ENCODE measurements at places on chromosomes 3 and 15. TPM values are rescaled to one million over a fixed set of nuclear protein-coding genes. Genes with fewer than 3 reads are reported as not detected.

DNA sequence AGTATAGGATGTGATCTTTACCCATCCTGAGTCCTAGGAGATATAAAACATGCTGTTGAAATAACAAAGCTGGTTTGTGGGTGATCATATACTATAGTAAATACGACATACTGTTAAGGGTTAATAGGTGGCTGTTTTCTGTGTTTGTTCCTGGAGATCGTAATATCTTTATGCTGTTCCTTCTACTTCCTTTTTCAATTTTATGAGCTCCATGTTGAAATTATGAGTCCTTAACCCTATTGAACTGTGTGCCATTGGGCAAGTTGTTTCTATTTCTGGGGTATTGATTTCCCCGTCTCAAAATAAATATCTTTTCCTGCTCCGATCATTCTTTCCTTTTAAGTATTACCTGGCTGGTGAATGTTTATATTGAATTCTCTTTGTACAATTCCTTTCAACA, 115.1 kb downstream of the LPP start:
- no peak for DNase-seq

CACNA1D gene
- polyA plus RNA-seq, result 58.2 TPM

GRCh38 chr3:149245738-149246451, 24.3 kb upstream of the CP start:
- peak; percentile 73 for DNase-seq

DNA sequence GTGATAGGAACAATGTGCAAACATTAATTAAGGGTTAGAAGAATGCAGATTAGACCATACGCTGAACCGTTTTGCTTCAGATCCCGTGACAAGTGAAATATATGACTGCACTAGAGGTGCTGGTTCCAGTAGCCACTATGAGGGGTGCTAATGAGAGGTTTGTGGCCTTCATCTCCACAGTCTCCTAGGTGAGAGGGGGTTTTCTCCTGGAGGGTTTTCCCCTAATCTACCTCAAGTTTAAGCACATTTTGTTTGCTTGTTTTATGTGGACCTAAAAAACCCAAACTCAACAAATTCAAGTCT, 13.7 kb upstream of the SHF start:
- no peak for DNase-seq

GRCh38 chr15:64247906-64248541, 85.2 kb upstream of the PPIB start:
- DNase-seq, result peak; percentile 74

- no peak for DNase-seq
These were observed 5.5 kb upstream of the BMF start for GRCh38 chr15:40114218-40114617.

P2RY14 gene
- polyA plus RNA-seq, result 2.8 TPM

DNA sequence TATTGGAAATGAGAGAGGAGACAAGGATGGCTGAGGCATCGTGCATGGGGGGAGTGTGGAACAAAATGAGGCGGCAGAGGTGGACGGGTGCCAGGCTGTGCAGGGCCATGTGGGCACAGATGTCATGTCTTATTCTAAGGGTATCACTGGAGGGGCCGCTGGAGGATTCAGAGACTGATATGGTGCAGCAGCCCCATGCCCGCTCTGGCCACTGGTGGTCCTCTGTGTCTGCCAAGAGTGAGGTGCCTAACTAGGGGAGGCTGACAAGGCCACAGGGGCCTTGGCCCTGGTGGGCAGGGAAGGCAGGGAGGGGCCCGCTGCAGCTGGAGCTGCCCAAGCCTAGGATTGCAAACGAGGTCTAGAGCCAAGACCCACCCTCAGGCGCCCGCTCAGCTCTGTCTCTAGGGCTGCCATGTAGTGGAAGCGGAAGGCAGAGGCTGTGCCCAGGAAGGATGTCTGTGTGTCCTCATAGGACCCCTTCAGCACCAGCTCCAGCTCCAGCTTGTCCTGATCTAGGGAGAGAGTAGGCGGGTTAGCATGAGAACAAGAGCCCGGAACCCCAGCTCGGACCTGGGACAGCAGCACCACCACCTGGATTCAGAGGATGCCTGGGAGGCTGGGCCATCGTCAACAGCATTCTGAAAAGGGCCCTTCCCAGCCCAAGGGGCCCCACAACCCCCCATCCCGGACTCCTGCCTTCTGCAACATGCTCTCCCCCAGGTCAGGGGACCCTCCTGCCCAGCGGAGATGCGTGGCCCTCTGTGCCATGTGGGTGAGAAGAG, 11.3 kb downstream of the PLA2G4D start:
- no peak for DNase-seq

GRCh38 chr3:94716326-94717018, 653.6 kb downstream of the NSUN3 start:
- DNase-seq, result peak; percentile 1

DAPK2 gene
- polyA plus RNA-seq, result 7.4 TPM

STX19 gene
- 0.34 TPM for polyA plus RNA-seq

DNA sequence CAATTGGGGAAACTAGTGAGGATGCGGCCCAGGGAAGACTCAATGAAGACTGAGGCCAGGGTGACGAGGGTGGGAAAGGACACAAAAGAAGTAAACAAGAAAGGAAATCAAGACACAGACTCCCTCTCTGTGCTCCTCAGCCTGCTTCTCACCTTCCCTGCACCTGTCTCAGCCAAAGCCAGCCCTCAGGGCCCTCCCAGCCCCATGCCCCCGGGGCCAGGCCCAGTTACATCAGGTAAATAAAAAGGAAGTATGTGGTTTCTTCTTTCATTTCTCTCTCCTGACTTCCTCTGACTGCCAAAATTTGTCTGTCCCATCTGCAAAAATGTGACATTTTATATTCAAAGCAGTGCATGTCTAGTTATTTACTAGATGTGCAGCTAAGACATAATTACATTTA, 328.0 kb downstream of the UACA start:
- DNase-seq, result no peak

UCN2 gene
- 0.87 TPM for polyA plus RNA-seq

DET1 gene
- polyA plus RNA-seq, result 12.1 TPM

DNA sequence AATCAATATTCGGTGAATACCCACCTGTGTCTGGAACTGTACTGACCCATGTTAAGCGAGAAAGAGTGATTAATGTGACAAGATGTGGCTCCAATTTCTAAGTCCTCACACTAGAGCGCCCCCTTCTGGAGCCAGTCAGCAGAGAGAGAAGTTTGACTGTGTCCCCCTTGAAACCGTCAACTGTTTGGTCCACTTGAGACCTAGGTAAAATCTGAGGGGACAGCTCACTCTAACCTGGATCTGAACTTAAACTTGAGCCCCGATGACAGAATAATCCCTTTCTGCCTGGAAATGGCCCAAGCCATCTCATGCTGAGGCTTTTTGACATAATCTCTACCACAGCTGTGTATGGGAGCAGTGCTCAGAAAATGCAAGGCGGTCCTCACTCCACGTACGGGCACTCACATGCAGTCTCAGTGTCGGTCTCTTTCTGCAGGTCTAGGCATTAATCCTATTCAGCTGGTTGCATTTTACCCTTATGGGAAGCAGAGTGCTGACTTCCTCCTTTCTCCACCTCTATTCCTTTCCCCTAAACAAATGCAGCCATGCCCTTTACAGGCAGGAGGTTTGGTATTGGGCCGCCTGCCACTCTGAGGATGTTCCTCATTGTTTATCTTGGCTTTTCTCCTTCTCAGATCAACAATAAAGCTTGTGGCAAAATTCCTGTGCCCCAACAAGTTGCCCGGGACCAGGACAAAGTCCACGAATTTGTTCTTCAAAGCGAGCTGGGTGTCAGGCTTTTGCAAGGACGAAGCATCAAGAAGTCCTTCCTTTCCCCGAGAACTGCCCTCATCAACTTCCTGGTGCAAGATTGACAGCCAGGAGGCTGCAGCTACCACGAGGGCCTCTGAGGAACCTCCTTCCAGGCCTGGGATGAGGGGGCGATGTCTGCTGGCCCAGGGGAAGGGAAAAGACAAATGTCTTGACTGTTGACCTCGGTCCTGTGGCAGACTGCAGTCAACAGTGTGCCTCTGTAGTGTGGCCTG, 47.5 kb upstream of the LIMD1 start:
- DNase-seq, result no peak

DNA sequence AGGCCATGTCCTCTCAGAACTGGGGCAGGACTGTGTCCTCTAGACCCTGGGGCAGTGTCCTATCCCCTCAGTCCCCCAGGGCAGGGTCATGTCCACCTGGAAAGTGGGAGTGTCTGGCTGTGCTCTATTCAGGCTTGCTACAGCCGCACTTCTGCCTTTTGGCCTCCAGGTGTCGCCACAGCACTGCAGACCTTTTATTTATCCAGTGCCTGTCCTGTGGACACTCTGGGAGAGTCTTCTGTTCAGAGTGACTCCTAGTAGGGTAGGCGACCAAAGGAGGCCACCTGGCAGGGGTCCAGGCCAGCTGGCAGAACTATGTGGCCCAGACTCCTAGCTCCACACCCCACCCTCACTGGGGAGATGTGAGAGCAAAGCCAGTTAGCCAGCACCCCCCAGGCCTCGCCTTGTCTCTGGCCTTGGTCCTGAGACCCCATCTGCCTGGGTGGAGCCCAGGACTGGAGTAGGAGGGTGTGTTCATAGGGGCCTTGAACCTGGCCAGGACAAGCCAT, 3.9 kb downstream of the TMIE start:
- peak; percentile 59 for DNase-seq

ZNF592 gene
- polyA plus RNA-seq, result 24.3 TPM

CTXND1 gene
- 0.70 TPM for polyA plus RNA-seq

Measured in large intestine (tissue), 12 donors.